AG04450 (cell line): ENCODE measurements at places on chromosomes 7 and 10.

DNA sequence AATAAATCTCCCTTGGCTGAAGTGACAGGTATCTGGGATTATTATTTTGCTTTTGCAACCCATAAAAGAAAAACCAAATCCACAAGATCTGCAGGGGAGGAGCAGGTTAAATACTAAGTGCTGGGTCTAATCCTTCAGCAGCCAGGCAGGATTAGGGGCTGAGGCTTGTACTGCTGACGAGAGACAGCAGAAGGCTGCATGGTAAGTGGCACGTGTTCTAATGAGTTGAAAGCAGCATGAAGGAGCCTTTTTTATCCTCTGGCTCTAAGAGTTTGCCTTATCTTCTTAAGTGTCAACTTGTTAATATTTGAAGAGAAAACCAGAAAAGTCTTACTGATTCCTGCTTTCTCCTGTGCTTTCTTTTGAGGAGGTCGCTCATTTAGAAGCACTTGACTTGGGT is 50.0 kb downstream of the LYZL2 start:
- DNase-seq = no peak

DNA sequence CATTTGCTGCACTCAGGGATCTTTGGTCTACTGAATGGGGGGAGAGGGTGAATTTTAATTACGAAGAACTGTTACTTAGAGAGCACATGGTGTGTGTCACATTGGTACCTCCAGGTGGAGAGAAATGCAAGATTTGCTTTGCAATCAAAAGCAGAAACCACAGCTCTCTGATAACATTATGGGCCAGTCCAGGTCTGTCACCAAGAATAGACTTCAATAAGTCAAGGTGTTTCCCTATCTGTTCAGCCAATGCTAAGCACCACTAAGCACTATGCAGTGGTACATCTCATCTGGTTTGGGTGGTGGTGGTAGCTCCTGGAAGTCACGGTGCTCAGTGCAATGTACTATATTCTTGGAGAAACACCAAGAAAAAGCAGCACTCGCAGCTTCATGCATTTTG is 119.6 kb upstream of the AFAP1L2 start:
- DNase-seq = no peak

DNA sequence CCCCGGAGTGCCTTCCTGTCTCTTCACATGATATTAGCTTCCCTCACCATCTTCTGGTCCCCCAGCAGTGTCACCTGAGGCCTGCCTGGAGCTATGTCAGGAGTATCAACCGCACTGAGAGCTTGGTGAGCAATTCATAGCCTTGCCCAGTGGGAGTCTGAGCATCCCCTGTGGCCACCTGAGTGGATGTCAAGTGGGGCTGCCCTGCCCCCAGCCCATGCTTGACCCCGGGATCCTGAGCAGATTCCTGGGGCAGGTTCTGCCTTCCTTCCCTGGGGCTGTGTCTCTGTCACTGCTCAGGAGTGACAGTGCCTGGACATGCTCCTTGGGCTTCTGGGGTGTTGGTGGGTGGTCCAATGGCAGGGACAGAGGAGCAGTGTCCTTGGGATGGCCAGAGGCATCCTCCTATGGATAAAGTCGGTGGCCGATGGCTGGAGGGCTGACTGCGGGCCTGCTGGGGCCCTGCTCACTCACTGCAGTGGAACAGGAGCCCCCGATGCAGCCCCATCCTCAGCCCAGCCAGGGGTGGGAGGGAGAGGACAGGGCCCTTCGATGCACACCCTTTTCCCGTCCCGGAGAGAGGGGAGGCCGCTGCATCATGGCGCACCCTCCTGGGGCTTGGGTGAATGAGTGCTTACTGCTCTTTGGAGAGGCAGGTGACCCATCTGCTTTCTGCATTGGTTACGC is 95.7 kb downstream of the BMS1 start:
- no peak for DNase-seq

GRCh38 chr7:106600569-106601373 is 60.2 kb downstream of the CCDC71L start:
- DNase-seq = no peak

- DNase-seq = no peak
Observed at GRCh38 chr7:30810986-30811385, 39.8 kb downstream of the MINDY4 start.
